ENCODE measurements at places on chromosomes 3 and 15.

DNA sequence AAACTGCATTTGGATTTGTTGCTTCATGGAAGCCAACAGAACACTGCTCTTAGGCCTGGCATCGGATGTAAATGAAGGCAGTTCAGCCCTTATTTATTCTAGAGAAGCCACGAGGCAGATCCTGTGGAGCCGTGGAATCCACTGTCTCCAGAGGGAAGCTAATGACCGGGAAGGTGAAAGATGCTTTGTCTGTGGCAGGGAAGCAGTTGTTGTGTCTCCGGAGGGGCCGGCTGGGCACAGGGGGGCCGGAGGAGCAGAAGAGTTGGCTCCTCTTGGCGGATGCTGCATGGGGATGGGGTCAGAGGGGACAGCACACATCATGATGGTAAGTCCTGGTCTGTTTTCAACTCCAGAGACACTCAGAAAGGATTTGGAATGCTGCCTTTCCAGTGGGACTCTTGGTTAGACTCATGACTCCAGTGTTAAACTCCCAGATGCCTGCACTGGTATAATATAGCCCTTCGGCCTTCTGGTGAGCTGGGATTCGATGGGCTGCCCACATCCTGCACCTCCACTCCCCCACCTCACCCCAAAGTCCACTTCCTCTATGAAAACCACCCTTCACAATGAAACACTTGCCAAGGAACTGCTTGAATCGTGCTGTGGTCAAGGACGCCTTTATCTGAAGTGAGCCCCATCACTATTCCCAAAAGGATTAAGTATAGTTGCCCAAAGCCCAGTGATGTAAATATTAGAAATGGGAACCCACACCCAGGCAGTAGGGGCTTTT, 33.6 kb downstream of the TPM1 start:
- peak; percentile 48 for DNase-seq

- DNase-seq, result no peak
These were observed 595.5 kb upstream of the AGTR1 start for GRCh38 chr3:148102156-148102555.

GRCh38 chr3:113092746-113093145, 102.0 kb downstream of the GTPBP8 start:
- no peak for DNase-seq

DNA sequence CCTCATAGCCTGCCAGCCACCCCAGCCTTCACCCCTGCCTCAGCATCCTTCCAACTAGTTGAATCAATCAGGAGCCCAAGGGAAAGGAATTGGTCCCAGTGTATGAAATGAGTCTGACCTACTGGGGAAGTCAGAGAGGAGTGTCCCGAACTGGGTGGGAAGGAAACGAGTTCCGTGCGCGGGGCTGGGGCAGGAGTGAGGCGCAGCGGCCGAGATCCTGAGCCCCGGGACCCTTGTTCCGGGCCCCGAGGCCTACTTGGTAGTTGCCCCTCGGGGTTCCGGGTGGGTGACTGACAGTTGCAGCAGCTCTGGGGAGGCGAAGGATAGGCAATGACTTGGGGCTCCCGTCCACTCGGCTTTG, 1.1 kb upstream of the PLCL2 start:
- DNase-seq, result no peak

DNA sequence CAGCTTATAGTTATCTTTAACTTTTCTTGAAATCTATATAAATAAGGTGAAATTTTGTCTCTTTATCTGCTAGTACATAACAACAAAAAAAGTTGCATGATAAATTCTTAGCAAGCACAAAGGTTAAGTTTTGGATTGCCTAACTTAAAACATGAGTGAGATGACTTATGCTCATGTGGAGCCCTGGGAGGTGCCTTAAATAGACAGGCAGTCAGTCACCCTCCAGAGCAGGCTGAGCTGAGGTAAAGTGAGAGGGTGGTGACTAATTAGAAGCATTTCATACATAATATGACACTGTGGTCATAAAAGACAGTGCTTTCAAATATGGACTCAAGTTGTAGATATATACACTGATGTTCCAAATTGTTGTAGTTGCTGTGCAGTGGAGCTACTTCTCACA, 14.6 kb upstream of the MME start:
- DNase-seq, result peak; percentile 94

DNA sequence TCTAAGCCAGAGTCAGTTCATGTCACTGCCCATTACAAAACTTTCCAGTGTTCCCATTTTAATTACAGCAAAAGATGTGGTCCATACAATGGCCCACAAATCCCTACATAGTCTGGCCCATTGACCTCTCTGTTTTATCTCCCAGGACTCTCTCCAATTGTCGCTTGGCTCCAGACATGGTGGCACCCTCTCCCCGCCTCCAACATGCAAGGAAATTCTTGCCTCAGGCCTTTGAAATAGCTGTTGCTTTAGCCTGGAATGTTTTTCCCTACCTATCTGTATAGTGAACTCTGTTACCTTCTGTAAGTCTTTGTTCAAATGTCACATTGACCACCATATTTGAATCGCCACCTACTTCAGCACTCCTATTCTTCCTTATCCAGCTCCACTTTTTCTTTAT, 377.3 kb upstream of the MCTP2 start:
- no peak for DNase-seq

GRCh38 chr3:189239616-189240015, 67.8 kb downstream of the TPRG1 start:
- DNase-seq, result no peak

DNA sequence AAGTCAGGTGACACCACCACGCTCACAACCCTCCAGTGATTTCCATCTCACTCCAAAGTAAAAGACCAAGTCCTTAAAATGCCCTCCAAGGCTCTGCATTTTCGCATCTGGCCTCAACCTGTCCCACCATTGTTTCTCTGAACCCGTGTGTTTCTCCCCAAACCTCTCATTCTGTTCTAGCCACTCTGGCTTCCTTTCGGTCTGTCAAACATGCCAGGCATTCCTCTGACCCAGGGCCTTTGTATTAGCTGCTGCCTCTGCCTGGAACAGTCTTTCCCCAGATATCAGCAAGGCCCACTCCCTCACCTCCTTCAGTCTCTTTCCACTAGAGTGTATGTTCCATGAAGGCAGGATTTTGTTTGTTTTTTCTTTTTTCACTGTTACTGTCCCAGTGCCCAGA, 16.0 kb downstream of the MAP2K5 start:
- no peak for DNase-seq

DNA sequence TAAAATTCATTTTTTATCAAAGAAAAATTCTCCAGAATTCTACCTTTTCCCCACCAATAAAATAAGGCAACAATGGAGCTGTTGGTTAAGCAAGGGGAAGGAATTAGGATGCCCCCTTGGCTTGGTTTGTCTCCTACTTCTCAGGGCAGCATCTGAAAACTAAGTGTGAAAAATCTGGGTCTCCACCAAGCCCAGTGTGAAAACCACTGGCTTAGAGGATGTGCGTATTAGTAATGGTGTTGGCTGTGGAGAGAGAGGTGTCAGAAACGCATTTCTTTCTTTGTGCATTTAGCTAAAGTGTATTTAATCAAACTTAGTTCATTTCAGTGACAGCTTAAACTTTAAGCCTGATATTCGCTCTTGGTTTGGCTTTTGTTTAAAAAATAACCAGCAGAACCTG, 662.7 kb downstream of the MCTP2 start:
- no peak for DNase-seq

DNA sequence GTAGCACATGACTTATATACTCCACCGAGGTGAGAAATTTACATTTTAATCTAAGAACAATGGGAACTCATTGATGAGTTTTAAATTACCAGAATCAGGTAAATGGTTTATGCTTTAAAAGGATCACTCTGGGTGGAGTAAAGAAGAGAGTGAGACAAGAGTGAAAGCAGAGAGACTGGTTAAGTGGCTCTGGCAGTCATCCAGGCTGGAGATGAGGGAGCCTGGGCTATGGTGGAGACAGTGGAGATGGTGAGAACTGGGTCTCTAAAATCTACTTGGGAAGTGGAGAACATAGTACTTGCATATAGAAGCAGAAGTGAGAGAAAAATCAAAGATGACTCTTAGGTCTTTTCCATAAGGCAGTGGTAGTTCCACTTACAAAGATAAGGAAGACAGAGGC, 37.1 kb upstream of the SLC25A36 start:
- no peak for DNase-seq

DNA sequence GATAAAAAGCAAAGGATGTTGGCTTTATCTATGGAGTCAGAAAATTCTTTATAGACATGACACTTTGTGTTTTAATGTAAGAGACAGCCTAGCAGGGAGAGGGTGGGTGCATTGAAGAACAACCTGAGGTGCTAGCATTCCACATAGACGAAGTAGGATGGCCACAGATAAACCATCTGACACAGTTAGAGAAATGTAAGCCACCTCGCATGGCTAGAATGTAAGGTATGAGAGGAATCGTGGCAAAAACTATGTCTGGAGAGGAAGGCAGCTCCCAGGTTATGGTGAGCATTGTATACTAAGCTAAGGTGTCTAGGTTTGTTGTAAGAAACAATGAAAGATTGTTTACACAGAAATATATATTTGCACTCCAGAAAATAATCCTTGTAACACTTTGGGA, 194.0 kb upstream of the SLITRK3 start:
- DNase-seq, result no peak

GRCh38 chr3:179956416-179956830, 80.3 kb downstream of the PEX5L start:
- DNase-seq, result no peak

- no peak for DNase-seq
These were observed 6.9 kb upstream of the PCSK6 start for GRCh38 chr15:101496198-101496986.

DNA sequence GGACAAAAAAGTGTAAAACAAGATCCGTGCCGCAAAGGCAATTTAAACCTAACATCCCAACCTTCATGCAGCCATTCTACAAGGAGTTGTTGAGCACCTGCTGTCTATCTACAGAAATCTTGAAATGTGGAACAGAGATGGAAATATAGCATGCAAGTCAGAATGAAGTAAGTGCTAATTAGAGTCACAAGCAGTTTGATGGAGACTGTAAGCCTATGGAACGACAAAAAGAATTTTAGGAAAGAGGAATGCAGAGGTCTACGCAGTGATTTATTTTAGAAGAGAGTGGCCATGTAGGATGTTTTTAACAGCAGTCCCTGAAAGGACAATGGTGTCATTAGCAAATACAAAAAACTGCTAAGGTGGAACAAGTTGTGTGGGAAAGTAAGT, 851 bp upstream of the DCBLD2 start:
- DNase-seq, result no peak

GRCh38 chr3:15361494-15362214, 29.3 kb upstream of the SH3BP5 start:
- DNase-seq, result peak; percentile 66

DNA sequence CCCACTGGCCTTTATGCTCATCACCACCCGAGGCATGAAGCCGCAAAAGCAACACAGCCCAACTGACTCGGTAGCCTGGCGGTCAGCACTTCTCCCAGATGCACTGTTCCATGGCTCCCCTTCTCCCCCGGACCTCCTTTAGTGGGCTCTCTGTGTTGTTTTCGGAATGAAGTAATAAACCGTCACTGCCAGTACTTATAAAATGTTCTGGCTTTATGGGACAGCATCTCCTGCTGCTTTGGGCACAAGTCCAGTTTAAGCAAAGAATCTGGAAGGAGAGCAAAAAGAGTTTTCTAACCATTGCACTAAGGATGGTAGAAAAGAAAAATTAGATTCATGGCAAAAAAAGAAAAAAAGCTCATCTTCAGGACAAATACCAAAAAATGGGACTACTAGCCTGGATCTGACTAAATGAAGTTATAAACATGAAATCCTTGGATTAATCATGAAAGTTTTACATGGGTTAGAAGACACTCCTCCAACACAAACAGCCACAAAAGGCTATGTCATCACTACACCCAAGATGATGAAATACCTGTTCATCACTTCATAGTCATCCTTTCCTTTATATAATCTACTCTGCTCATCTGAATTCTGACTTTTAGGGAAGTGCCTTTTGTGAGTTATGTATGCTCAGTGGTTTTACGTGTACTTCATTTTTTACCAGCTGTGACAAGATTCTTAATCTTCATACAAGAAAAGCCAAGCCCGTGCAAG, 89.5 kb upstream of the UBE2E2 start:
- peak; percentile 31 for DNase-seq

DNA sequence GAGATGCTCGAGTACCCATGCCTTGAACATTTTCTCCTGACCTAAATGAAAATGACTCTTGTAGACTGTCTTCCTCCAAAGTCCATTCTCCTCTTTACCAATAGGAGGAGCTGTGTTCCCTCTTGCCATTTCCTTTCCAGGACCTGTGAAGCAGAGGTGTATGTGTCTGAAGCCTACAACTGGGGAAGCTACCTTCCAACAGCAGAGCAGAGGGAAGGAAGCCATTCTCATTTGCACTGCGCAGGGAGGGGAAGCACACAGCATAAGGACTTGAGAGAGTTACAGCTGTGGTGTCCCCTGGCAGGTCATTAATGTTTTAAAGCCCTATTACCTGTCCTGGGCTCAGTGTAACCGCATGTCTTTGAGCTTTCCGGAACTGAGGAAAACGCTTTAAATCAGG, 38.7 kb downstream of the HSPBAP1 start:
- DNase-seq, result peak; percentile 60

GRCh38 chr3:153052096-153052460, 109.9 kb upstream of the RAP2B start:
- peak; percentile 87 for DNase-seq

- DNase-seq, result peak; percentile 100
These were observed 25.9 kb downstream of the SMAD3 start for GRCh38 chr15:67091071-67091979.

DNA sequence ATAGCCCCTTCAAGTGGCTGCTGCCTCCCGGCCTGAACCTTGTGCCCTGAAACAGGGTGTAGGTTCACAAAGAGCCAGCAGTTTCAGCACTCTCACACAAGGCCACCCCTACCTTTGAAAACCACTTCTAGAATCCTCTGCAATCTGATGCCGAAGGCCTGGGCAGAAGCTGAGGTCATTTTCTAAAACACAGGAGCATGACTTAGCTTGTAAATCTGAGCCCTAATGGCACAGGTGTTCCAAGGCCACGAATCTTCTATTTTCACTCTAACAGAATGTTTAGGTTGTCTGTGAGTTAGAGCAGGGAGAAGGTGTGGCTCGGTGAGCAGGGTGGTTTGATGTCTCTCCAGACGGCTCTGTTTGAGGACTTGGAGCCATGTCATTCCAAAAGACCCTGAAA, 62.3 kb downstream of the SYNM start:
- DNase-seq, result no peak

DNA sequence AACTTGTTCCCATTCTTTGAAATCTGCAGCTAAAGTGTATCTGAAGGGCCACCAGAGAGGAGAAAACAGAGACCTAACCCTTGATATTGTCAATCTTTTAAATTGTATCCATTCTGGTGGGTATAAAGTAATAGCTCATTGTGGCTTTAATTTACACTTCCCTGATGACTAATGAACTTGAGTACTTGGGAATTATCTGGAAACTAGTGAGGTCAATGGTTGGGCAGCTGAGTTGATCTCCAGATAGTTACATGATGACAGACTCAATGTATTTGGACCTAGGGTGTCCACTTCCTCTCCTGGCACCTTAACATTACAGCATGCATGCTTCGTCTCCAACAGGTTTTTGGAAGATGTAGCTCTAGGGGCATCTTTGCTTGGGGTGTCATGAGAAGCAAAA, 195.2 kb downstream of the PDCD6IP start:
- DNase-seq, result no peak

- DNase-seq, result no peak
These were observed 43.2 kb downstream of the EPHB3 start for GRCh38 chr3:184604615-184605290.

GRCh38 chr3:178646186-178646862, 110.1 kb downstream of the KCNMB2 start:
- no peak for DNase-seq
